ENCODE measurements at places on chromosomes 3 and 15. TPM values are rescaled to one million over a fixed set of nuclear protein-coding genes. Genes with fewer than 3 reads are reported as not detected.
A peak's percentile ranks its signal among the peaks of the same experiment; 100 is the strongest.

The PLIN1 gene
- 0.32 TPM for total RNA-seq

The TP63 gene
- not detected for total RNA-seq

The ZNF106 gene
- 32.3 TPM for total RNA-seq

The SAXO2 gene
- total RNA-seq: 9.3 TPM

The KLHL40 gene
- total RNA-seq: 0.39 TPM

The GPR156 gene
- 0.36 TPM for total RNA-seq

The ASB14 gene
- total RNA-seq: not detected

DNA sequence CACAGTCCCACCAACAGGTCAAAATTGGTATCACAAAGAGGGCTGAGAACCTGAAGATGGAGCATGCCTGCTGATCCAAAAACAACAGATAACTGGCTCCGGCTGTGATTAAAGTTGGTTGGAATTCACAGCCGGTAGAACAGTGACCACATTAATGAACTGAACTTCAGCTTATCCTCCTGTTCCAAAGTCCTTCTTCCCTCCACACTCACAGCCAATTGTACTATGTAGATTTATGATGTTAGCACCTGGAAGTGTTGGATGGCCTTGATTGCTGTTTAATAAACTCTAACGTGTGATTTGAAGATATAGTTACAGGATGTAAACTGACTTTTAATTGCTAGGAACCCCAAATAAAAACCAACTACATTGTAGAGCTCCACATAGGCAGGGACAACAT lies 367.3 kb upstream of the FRG2C start:
- H3K4me1 ChIP-seq: no peaks in the 10 kb centered on the region
- no peaks in the 10 kb centered on the region for H3K27me3 ChIP-seq
- no peaks in the 10 kb centered on the region for H3K36me3 ChIP-seq

DNA sequence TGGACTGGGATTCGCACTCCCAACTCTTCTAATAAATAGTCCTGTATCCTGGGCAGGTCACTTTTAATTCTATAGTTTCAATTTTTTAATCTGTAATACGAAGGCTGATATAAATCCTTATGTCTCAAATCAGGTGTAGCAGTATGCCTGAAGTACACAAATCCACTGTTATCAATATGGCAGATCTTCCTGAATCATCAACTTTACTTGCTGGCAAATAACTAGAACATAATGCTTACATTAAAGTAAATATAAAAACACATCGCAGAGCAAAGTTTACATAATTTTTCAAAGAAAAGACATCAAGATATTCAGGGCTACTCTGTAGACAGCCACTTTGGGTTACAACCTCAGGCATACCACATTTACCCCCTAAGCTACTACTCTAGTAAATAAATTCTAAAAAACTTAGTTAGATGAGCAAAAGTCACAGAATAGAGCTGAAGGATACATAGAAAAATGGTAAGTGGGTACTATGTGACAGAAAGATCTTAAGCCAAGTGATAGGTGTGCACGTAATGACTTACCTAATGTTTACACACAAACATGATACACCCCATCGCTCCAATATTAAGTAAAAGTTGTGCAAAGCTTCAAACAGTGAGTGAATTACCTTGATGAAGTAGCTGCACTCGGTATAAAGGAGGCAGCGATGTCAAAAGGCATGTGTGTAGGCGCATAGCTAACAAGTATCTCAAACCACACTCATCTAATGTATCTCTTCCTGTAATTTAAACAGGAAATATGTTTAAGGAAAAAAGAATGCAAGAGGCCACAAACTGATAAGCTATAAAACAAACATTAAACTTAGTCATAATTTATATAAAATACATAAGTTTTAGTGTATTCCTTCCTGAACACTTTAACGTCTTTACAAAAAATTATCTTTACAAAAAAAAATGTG lies 127.9 kb downstream of the DMXL2 start:
- no peak for DNase-seq
- no peaks in the 10 kb centered on the region for H3K27me3 ChIP-seq
- H3K27ac ChIP-seq: no peak overlapping the region
- no peaks in the 10 kb centered on the region for H3K36me3 ChIP-seq
- H3K4me1 ChIP-seq: no peaks in the 10 kb centered on the region
- H3K4me3 ChIP-seq: no peak overlapping the region

- H3K4me3 ChIP-seq: no peak overlapping the region
- H3K27me3 ChIP-seq: no peaks in the 10 kb centered on the region
- peaks cover 7% of the 10 kb centered on the region for H3K4me1 ChIP-seq
Observed at GRCh38 chr3:1330107-1330506, 237.3 kb downstream of the CNTN6 start.

- no peak overlapping the region for H3K27ac ChIP-seq
- no peaks in the 10 kb centered on the region for H3K36me3 ChIP-seq
- no peaks in the 10 kb centered on the region for H3K4me1 ChIP-seq
- no peak for DNase-seq
- no peak overlapping the region for H3K4me3 ChIP-seq
Observed at GRCh38 chr3:120894316-120895057, 13.5 kb upstream of the STXBP5L start.

DNA sequence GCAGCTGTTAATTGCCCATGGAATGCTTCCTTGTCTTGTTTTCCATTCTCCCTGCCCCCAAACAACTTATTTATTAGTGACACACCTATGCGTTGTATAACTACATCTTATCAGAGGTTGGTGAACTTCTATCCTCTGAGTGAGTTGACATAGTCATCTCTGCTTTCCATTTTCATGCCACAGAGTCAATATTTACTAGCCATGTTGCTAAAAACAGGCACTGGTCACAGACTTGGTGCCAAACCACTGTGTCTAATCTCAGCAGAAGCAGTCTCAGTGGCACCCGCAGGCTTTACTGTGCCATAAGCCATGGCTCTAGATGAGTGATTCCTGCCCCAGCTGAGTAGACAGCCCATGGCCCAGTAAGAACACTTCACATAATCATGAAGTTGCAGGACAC lies 26.5 kb downstream of the DAPK2 start:
- no peak for DNase-seq
- H3K4me3 ChIP-seq: no peak overlapping the region
- no peaks in the 10 kb centered on the region for H3K4me1 ChIP-seq
- H3K27ac ChIP-seq: no peak overlapping the region
- H3K36me3 ChIP-seq: no peaks in the 10 kb centered on the region

GRCh38 chr15:40845511-40846284 lies 1.9 kb downstream of the SPINT1 start:
- peaks cover 6% of the 10 kb centered on the region for H3K4me1 ChIP-seq
- peaks cover 31% of the 10 kb centered on the region for H3K27me3 ChIP-seq
- no peak overlapping the region for H3K27ac ChIP-seq
- no peak for DNase-seq

- H3K27me3 ChIP-seq: no peaks in the 10 kb centered on the region
- H3K4me1 ChIP-seq: peaks cover 21% of the 10 kb centered on the region
- DNase-seq: no peak
- H3K36me3 ChIP-seq: no peaks in the 10 kb centered on the region
- H3K27ac ChIP-seq: peak overlapping the region; percentile 81
- H3K4me3 ChIP-seq: no peak overlapping the region
Observed at GRCh38 chr3:142029791-142030190, 119.6 kb downstream of the TFDP2 start.

Measured in cardiac muscle cell (in vitro differentiated cells and primary cell).